SK-N-SH treated with all-trans-retinoic acid at 6 μM for 48 hours (cell line): ENCODE measurements at places on chromosomes 6 and 20.
A peak's percentile ranks its signal among the peaks of the same experiment; 100 is the strongest.

DNA sequence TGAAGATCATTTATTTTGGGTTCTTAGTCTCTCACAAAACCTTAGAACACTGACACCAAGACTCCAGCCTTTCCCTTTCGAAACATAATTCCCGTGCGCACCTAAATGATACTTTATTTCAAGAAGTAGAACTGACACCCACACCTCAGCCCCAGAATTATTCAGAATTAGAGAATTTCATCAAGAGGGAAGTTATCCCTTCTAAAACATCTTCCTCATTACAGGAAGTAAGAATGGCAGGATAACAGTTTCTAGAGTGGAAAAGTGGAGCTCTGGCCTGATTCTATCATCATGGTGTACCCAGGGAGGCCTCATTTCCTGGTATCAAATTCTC, 1.4 kb upstream of the SRXN1 start:
- ATAC-seq, result no peak

DNA sequence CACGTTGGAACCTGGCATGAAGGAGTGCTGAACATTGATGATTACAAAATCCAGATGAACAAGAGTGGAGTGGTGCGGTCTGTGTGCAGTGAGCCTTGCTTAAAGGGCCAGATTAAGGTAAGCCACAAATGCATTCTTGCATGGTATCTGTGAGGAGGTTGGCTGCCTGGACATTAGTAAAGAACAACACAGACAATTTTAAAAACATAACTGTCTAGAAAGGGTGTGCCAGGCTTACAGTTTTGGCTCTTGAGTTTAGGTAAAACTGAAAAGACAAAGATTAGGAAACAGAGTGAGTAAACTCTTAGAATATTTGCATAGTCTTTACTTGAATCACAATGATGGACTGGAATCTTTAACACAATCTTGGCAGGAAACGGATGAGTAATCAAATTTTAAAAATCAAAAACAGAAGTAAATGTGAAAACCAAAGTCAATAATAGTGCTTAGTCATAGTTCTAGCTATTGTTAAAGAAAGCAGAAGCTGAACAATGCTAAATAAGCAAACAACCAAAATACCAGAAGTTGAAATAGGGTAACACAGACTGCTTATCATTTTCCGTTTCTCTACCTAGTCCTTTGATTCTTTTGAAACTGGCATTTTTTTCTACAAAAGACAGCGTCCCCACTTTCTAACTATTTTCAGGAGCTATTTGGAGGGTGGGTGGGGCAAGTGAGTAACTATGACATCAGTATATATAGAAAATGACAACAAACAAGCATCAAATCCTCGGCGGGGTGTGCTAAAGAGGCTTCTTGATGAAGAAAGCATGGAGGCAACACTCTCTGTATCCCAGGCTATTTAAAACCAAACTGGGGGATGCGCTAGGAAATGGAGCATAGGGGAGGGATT, 185.8 kb upstream of the RAB32 start:
- ATAC-seq, result peak; percentile 72

DNA sequence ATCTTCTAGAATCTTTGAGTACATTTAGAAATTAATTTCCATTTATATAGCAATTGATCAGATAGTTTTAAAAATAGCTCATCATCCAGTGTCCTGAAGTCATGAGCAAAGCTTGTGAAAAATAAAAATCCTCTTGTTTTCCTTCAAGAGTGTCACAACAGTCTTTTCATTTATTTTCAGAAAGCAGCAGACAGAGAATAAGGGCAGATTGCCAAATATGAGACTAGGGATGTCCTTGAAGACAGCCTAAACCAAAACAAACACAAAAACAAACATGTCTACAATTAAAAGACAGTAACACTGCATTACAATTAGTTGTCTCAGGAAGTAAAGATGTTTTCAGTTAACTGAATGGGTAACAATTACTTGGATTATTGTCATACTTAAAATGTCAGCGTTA, 682.8 kb downstream of the TFAP2A start:
- no peak for ATAC-seq

DNA sequence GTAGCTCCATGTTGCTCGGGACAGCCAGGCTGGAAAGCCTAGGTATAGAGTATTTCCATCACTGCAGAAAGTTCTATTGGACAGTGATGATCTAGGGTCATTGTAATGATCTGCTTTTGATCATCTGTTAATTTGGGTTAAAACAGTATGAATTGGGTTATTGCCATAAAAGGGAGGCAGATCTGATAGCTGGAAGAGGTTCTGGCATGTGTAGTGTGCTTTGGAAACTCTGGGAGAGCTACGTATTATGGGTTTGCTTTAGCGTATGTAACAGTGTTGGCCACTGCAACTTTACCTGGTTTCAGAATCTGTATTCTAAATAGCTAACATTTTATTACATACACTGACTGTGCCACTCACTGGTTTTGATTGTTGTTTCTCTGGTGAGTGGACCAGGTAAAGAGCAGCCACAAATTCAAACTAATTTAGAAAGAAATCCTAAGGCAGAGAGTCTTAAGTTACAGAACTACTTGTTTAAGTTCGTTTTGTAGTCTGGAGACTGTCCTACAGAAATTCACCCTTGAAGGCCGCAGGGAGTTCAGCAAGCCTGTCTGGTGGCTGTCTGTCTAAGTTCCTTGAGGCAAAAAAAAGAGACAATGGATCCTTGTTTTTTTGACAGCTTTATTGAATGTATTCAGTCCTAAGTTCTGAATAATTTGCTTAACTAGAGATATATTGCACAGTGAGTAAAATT, 300.3 kb downstream of the PRL start:
- peak; percentile 60 for ATAC-seq

DNA sequence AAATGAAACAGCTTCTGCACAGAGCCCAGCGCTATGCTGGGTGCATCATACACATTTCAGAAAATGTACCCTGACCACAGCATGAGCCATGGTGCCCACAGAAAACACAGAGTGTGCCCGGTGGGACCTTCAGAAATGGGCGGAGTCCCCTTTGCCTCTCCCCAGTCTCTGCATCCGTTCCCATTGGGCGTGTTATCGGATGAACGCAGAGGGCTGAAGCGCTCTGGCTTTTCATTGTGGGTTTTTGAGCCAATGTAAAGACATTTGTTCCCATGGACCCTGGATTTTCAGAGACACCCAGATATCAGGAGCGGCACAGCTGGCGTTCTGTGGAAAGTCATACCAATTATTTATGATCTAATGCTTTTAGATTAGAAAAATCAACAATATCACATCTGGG, 99.8 kb downstream of the DACT2 start:
- ATAC-seq, result no peak

DNA sequence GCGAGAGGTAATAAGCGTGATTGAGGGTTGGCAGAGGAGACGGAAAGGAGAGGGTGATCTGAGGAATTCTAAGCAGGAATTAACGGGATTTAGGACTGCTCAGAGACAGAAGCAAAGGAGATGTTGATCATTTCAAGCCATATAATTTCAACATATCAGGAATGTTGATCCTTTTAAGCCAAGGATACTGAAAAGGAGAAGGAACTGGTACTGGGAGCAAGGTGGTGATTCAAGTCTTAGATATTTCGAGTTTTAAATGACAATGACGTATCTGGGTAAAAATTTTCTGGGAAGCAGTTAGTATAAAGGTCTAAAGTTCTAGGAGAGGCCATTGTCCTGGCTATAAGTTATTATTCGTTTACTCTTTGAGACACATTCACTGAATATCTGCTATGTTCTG, 91.3 kb upstream of the OGFRL1 start:
- ATAC-seq, result peak; percentile 81

GRCh38 chr6:168071620-168072019, 7.4 kb downstream of the FRMD1 start:
- ATAC-seq, result no peak

- no peak for ATAC-seq
Observed at GRCh38 chr20:32609111-32609773, 24.1 kb upstream of the NOL4L start.

DNA sequence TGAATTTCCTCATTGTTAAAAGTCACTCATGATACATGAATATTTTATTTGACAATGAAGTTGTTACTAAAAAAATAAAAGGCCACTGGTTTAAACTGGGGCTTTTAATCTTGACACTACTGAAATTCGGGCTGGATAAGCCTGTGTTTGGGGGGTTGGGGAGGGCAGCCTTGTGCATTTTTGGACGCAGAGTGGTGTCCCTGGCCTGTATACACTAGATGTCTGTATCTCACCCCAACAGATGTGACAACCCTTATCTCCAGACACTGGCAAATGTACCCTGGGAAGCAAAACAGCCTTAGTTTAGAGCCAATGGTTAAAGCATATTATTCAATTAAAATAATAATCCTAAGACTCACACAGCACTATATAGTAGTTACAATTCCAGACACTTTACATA, 24.8 kb downstream of the MAN1A1 start:
- peak; percentile 17; the same call in 1 of the 3 replicates for ATAC-seq
